ENCODE measurements at places on chromosomes 4 and X.

- DNase-seq = no peak
Measured at GRCh38 chrX:19864736-19865135, 22.7 kb downstream of the SH3KBP1 start.

GRCh38 chr4:21202959-21203358 lies 502.7 kb downstream of the PACRGL start:
- DNase-seq = no peak

- no peak for DNase-seq
Measured at GRCh38 chrX:13659063-13659462, 6.1 kb downstream of the TCEANC start.

GRCh38 chr4:84994280-84994679 lies 27.8 kb upstream of the WDFY3 start:
- DNase-seq = no peak

DNA sequence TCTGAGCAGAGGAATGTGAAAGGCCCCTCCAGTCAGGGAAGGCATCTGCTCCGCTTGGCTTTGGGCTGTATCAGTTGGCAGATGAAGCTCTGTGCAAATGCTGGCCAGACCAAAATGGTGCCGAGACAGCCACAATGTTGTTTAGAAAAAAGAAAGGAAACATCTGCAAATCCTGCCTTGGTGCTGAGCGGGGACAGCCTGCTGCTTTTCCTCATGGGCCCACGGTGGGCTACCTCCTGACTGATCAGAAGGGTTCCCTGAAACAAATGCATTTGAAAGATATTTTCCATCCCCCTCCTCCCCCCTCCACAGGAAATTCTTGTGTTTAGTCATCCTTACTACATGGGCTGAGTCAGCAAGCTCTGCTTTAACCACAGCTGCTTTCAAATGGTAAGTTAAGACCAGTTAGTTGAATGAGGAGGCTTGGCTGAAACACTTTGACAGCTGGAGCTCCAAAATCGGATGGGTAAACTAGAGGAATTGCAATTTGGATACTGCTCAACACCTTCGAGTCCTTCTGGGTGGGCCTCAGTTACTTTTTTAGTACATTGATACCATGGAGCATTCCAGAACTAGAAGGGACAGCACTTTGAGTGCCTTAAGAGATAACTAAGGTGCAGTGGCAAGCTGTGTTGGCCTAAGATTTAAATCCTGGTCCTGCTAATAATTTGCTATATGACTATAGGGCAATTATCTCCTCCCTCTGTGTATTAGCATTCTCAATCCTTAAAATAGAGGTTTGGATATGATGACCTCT lies 36.0 kb downstream of the PLAC1 start:
- DNase-seq = peak; percentile 81

DNA sequence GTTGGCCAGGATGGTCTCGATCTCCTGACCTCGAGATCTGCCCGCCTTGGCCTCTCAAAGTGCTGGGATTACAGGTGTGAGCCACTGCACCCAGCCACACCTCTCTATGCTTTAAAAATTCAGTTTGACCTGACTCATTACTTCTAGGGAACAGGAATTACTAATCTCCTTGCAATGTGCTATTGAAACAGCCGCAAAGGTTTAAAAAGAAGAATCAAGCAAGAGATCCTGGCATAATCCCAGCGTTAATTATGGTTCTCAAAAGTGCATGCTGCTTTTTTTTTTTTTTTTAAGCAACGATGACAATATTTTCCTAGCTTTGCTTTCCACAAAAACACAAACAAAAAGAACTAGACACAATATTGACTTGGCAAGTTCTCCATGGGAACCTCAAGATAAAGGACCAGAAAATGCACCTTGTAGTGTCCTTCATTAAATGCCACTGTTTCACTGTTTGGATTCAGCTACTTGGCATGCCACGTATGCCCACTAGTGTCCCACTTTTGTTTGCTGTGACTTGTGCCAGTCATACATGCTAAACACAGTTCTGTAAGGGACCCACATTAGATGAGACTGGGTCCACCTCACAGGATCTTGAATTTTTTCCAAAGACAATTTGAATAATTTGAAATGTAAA lies 112.6 kb upstream of the PPARGC1A start:
- no peak for DNase-seq

DNA sequence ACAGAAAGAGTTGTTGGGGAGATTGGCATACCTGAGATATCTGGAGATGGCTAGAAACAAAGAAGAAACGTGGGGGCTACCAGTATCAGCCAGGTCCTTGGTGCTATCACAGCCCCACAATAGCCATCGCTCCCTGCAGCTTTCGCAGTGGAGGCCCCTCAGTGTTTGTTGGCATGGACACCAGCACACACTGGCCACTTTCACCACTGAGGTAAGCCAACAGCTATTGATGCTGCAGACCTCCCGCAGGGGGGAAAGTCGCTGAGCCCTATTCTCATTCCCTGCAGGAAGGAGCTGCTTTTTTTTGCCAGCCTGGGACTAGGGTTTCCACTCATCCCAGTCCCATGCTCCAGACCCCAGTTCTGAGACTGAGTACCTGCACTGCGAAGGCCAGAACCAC lies 879.2 kb upstream of the IGFBP7 start:
- no peak for DNase-seq

DNA sequence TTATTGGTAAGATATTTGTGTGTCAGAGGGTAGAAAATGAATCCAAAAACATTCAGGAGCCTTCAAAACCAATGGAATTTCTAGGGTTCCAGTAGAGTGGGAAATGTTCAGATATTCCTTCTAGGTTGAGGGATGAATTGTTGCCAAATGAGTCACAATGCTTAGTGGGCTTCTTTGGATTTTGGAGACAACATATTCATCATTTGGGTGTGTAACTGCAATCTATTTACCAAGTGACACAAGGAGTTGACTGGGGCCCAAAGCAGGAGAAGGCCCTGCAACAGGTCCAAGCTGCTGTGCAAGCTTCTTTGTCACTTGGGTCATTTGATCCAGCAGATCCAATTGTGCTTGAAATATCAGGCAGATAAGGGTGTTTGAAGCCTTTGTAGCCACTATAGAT lies 551.5 kb upstream of the PITX2 start:
- no peak for DNase-seq

GRCh38 chr4:169404960-169405359 lies 134.2 kb upstream of the SH3RF1 start:
- DNase-seq = no peak

DNA sequence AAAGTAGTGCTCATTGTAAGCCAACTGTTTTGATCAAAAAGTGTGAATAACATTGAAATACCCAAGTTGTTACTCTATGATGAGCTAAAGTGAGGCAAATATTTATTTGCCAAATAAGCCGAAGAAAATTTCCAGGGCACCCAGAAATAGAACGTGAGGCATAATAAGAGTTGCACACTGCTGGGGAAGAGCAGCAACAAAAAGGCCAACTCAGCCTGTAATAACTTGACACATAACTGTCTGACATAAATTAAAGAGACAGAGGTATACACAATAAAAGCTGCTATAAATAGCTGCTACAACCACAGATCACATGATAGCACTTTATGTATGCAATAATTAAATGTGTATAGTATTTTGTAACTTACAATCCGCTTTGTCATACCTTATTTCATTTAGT lies 2.0 kb upstream of the ABCB7 start:
- no peak for DNase-seq

DNA sequence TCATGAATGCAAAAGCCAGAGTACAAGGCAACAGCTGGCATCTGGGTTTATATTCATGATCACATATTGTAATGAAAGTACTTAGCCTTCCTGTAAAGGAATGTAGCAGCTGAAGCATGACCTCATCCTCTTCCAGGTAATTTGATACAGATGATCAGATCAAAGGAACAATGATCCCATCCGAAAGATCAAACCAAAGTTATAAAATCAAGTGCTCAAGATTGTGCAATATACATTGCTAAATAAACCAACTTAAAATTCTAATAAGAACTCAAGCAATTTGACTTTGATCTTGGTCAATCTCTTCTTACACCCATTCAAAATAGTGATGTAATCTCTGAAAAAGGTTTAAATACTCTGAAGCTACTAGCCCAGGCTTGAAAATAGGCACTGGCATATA lies 113.1 kb upstream of the INPP4B start:
- DNase-seq = no peak

DNA sequence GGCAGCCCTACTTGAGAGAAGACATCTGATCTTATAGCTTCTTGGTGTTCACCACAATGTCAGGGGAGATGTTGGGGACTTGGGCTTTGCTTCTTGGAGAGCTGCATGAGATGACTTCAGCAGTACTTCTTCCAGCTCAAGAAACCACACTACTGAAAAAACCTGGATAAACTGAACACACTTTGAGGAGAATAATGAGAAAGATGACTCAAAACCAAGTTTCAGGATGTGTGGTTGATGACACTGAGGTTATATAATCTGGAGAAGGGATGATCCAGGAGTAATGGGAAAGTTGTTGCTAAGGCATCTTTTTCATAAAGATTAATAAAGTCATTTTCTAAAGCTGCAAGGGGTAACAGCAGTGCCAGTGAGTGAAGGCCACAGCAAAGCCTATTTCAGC lies 58.4 kb upstream of the PNPLA4 start:
- DNase-seq = no peak

DNA sequence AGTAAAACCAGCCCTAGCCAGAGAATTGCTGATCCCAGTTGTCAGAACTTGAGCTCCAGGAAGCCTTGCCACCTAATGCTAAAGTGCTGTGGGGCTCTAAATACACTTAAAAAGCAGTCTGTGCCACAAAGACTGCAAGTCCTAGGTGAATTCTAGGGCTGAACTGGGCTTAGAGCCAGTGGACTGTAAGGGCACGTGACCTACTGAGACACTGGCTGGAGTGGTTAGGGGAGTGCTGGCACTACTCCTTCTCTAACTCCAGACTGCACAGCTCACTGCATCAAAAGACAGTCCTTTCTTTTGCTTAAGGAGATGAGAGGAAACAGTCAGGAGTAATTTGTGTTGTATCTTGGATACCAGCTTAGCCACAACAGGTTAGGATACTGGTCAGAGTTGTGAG lies 1240.2 kb downstream of the FAM133A start:
- DNase-seq = peak; percentile 33

DNA sequence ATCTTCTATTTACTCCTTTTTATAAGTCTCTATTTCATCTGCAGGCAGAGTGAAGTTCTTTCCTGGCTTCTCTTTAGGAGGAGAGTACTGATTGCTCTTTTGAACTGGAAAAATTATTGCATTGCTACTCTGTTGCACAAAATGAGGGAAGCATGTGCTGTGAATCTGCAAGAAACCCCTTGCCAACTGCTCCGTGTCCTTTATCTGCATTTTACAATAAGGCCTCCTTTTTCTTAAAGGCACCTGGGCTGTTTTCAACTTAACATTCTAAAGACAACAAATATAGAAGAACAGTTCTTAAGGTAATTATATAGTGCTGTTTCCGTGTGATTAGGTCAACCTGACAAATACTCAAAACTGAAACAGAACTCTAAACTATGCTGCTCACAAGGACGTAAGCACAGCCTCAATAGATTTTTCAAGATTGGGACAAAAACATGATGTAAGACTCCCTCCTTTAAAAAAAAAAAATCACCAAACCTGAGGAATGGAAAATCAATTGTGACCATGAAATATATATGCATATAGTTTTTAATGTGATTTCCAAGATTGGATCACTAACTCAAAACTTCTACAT lies 716.6 kb upstream of the INTU start:
- DNase-seq = no peak

DNA sequence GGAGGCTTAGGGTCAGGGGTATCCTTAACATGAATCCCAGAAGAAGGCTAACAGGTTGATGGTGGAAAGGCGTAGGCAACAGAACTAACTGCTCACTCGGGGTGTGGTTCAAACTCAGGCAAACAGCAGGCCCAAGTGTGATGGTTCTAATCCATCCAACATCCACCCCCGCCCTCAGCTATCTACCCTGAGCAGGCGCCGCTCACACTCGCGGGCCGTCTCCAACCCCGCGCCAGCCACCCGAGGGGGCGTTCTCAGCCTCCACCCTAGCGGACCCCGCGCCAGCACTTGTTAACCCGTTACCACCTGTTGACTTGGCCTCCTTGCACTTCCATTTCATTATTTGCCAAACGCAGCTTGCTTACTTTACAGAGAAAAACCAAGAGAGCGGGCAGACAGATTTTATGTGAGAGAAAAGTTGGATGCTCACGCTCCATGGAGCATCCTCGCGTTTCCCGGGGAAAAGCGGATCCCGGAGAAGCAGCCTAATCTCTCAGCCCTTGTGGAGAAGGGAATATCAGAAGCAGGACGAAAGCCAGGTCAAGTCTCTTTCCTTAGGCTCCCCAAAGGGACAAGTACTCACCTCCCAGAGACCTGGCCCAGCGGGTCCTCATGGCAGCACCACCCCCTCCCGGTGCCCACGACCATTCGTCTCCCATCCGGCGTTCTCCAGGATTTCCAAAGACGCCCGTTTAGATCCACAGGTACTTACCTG lies 773 bp downstream of the SNCA start:
- no peak for DNase-seq

DNA sequence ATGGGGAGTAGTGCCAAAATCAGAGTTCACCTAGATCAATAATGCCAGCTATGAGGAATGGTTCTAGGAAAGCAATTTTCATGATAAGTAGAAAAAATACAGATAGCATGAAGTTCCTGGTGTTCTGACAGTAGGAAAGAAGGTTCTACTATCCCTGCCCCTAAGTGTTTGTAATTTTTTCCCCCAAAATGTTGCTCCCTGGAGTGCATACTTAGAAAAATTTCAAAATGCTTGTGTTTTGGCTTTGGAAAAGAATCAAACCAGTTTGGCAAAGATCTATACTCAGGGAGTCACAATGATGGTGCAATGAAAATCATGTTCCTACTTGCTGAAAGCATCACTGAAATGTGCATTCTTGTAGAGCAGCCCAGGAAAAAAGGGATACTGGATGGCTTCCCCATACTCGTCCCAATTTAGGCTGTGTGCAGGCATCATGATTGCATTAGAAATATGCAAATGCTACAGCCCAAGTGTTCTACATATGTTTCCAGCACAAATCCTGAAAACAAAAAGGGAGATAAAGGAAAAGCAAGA lies 74.7 kb downstream of the LPAR4 start:
- DNase-seq = no peak

GRCh38 chrX:40004246-40004535 lies 93.6 kb downstream of the BCOR start:
- DNase-seq = no peak

DNA sequence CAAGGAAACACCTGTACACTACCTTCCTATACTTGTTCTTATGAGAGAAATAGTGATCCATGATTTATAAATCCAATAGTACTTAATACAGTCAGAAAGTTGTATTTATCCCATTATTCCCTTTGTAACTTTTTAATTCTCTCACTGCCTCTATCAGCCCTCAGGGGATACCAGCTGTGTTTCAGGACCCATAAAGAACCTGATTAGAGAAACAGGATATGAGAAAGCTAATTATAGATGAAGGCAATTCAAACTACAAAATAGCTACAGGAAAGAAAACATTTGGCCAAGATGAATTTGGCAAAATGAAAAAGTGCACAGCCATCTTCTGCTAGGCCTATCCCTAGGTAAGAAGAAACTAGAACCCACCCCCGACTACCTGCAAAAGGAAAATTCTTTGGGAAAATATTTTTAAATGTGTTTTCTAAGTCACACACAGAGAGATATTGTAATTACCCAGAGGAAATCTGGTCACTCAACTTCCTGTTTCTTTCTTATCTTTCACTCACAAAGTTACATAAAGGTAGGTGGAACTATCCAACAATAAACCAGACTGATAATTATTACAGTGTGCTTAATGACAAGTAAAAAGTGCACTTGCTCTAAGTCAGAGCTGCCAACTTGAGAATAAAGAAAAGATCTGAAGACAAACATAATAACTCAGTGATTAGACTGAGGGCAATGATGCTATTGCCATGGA lies 836.5 kb upstream of the HTR2C start:
- no peak for DNase-seq
